ENCODE measurements at places on chromosomes 6 and 20.

GRCh38 chr6:53917464-53917842 is 122.6 kb downstream of the LRRC1 start:
- DNase-seq, result no peak

- DNase-seq, result no peak
Observed at GRCh38 chr6:12355354-12355753, 65.2 kb downstream of the EDN1 start.

DNA sequence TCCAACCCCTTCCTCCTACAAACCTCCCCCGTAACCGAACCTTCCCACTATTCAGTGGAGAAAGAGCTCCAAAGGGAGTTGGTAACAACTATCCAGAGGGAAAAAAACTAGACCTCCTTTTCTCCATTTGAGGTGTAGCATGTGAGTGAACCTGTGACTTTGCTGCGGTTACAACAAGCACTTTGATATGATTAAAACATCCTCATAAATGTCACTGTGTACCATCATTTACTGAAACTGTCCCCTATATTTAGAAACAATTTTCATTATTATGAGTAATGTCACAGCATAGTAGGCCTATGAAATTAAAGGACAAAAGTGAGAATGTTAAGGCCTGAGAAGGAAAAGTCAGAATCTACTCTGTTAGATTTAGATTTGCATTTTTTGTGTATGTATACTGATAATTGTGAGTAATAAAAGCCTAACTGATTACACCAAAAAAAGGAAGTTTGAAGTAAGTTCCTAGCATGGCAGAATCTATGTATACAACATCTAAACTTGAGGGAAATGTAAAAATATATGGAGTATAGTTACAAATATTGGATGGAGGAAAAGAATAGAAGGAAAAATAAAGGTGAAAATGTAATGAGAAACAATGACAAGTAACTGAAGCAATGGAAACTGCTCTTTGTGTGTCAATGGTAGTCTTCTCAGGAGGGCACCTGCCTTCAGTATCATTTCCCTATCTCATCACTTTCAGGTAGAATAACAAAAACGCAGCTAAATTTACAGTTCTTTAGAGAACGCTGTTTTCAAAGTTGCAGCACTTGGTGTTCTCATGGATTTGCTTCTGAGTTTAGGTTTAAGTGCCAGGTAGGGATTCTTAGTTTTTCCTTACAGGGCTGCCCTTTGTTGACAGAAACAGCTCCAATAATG is 145.9 kb downstream of the IMPG1 start:
- DNase-seq, result peak; percentile 11

DNA sequence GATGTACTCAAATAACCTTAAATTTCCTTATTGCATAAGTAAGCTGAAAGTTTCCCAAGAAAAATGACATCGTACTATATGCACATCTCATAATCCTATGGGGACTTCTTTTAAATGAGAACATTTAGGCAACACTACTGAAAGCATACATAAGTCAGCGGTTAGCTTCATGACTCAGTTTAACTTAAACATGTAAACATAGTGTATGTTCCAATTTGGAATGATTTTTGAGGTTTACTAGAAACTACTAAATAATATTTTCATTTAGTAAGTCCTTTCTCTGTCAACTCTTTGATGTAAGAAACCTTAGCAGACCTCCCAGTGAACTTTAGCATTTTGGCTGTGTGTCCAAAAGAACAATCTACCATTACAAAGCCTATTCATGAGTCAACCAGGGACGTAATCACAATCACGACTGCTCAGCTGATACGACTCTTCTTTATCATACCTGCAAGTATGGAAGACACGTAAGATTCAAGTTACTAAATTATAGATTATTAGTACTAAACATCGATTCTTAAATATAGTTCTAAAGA is 19.3 kb downstream of the HIVEP2 start:
- no peak for DNase-seq

- DNase-seq, result no peak
Observed at GRCh38 chr6:1622851-1623768, 13.4 kb downstream of the FOXC1 start.

GRCh38 chr6:121000381-121000780 is 333.9 kb downstream of the TBC1D32 start:
- no peak for DNase-seq

DNA sequence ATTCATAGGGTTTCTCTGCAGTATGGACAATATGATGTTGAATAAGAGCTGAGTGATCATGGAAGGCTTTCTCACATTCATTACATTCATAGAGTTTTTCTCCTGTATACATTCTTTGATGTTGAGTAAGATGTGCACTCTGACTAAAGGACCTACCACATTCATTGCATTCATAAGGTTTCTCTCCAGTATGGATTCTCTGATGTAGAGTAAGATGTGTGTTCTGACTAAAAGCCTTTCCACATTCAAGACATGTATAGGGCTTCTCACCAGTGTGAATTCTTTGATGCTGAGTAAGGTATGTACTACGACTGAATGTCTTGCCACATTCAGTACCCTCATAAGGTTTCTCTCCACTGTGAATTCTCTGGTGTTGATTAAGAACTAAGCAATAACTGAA is 29.3 kb upstream of the ZNF391 start:
- no peak for DNase-seq

DNA sequence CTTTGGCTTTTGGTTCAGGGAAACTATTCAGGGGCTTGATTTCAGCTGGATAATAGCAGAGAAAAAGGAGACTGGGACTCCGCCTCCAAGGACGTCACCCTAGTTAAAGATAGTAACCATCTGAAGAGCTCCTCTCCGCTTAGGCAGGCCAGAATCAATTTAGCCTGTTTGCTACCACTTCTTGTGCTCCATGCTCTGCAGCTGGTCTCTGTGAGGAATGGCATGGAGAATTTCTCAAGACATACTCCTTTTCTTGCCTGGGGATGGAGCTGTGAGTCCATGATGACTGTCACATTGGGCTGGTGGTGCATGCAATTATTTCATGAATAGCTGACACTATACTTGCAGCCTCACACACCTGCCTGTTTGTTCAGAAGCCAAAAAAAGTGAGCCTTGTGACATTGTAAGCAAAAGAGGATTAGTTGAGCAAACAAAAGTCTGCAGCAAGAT is 61.4 kb downstream of the TXLNB start:
- no peak for DNase-seq

GRCh38 chr6:136720045-136720770 is 72.1 kb downstream of the MAP3K5 start:
- DNase-seq, result no peak

- no peak for DNase-seq
Observed at GRCh38 chr6:160972111-160972510, 19.5 kb upstream of the MAP3K4 start.

- peak; percentile 4 for DNase-seq
Observed at GRCh38 chr6:121305957-121306607, 28.2 kb downstream of the TBC1D32 start.

GRCh38 chr6:27213544-27214125 is 33.9 kb upstream of the PRSS16 start:
- DNase-seq, result no peak

- DNase-seq, result no peak
Observed at GRCh38 chr6:72953971-72954381, 271.3 kb downstream of the KHDC1L start.

DNA sequence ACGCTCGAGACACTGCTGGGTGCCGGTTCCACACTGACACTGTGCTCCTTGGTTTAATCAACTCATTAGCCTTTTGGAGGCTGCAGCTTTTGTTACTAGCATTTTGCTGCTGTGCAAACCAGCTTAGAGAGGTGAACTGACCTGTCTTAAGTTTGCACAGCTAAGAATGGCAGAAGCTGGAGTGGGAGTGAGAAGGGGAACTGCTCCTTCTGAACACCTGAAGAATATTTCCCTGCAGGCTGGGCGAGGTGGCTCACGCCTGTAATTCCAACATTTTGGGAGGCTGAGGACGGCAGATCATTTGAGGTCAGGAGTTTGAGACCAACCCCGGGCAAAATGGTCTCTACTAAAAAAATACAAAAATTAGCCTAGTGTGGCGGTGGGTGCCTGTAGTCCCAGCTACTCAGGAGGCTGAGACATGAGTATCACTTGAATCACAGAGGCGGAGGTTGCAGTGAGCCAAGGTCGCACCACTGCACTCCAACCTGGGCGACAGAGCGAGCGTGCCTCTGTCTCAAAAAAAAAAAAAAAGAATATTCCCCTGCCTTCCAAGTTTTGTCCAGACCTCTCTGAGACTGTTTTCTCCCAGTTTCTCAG is 5.0 kb downstream of the CEBPB start:
- DNase-seq, result no peak

DNA sequence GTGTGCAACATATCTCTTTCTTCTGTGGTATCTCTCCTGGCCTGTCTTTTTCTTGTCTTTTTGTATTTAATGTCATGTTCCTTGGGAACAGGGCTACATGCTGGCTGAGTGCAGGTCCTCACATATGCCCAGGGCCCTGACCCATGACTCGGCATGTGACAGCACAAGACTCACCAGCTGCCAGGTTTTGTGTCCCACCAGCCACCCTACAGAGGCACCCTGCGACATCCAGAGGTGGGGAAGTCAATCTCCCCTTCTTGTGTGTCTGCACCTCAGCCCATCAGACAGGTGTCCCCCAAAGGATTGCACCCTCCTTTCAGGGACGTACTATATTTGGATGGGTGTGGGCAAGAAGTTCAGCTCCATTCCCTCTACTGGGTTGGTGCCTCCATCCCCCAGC is 576.3 kb downstream of the RNF144B start:
- no peak for DNase-seq

All from germinal center (tissue), 1 donor.